ENCODE measurements at places on chromosomes 2 and 18.

- DNase-seq, result no peak
These were observed 359.9 kb downstream of the ARHGAP15 start for GRCh38 chr2:143489145-143489544.

- DNase-seq, result no peak
These were observed 173.5 kb downstream of the ACTR3 start for GRCh38 chr2:114063346-114063745.

DNA sequence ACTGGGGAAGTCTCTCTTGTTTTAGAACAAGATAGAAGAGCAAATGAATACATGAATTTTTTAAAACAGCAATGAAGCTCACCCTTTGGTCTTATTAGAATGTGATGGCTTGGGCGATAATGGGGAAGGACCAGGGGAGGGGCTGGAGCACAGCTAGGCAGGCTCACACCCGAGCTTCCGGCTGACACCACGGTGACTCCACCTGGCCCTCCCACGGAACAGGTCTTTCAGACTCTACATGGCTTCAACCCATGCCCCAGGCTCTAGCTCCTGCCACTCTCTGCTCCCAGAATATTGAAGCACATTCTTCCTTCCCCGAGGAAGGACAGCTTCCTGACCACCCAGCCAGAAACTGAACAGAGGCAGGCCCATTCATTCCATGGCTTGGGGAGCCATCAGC, 127.5 kb upstream of the AGAP1 start:
- DNase-seq, result no peak

GRCh38 chr2:45004562-45005191, 4.6 kb downstream of the SIX2 start:
- DNase-seq, result no peak

GRCh38 chr2:34724107-34724506, 1125.0 kb upstream of the FAM98A start:
- no peak for DNase-seq

DNA sequence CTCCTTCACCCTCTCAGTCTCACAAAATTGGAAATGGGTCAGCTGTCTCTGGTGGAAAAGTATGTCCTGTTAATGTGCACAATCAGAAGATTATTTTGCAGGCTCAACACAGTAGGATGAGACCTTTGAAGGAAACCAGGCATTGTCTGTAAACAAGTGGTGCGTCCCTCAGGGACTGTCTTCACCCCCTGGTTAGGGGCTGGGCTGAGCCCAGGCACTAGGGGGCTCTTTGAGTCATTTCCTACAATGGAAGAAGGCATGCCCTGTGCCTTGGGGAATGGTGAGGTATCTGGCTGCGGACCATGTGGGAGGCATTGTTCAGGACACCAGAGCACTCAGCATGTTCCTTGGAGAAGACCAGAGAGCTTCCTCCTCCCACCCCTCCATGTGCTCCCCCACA, 26.8 kb downstream of the PKDCC start:
- DNase-seq, result no peak

GRCh38 chr2:74703373-74703772, 49.3 kb downstream of the SEMA4F start:
- DNase-seq, result no peak

DNA sequence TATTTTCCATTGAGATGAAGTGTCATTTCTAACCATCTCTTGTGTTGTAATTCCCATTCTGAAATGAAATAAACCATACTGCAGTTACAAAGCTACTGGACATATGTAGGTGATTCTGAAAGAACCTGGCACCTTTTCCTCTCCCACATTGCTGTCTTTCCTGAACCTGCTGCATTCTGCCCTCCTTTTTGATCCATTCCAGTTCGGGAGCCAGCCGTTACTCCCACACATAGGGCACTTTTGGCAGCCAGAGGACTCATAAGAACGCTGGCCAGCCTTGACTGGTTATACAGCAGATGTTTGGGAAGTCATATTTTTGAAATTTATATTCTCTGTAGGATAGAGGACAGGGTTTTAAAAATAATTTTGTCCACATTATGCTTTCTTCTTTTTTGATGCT, 369.8 kb upstream of the CDH7 start:
- DNase-seq, result no peak

DNA sequence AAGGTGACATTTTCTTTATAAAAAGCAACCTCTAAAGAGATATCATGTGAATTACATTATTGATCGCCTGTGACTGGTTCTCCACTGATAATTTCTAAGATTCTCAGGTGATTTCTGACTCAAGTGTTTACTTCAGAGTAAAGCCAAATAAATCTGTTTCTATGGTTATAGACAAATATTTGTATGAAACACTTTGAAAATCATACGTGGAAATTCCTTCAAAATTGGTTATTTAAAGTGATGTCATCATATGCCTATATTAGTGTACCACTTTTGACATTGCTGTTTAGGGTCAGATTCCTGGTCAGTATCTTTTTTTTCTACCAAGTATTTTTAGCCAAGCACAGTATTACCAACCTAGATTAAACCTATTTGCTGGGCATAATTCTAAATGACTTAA, 881.3 kb upstream of the FAM98A start:
- no peak for DNase-seq

GRCh38 chr2:234858145-234858544, 93.7 kb upstream of the SH3BP4 start:
- DNase-seq, result no peak

DNA sequence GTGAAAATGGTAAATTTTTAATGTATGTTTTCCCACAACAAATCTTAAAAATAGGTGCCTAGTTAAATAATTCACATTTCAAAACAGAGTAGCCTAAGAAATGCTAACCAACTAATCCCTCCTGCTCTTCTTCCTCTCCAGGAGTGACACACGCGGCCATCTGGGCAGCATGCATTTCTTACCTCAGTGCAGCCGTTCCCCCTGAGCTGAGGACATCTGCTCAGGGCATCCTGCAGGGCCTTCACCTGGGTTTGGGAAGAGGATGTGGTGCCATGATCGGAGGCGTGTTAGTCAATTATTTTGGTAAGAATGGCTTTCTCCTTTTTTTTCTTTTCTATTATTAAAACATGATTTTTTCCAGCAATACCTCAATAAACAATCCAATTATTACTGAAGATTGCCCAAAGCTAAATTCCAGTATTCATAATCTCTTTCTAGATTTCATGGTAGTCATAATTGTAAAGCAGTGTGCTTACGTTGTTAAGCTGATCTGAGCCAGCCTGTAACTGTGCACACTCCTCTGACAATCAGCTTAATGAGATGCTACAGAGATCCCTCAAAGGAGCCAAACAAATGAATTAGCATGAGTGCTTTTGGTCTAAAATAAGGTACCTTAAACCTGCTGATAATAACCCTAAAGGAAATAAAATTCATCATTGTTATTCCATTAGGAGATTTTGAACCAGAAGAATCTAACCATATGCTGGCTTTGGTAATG, 45.8 kb downstream of the NEMP2 start:
- no peak for DNase-seq

DNA sequence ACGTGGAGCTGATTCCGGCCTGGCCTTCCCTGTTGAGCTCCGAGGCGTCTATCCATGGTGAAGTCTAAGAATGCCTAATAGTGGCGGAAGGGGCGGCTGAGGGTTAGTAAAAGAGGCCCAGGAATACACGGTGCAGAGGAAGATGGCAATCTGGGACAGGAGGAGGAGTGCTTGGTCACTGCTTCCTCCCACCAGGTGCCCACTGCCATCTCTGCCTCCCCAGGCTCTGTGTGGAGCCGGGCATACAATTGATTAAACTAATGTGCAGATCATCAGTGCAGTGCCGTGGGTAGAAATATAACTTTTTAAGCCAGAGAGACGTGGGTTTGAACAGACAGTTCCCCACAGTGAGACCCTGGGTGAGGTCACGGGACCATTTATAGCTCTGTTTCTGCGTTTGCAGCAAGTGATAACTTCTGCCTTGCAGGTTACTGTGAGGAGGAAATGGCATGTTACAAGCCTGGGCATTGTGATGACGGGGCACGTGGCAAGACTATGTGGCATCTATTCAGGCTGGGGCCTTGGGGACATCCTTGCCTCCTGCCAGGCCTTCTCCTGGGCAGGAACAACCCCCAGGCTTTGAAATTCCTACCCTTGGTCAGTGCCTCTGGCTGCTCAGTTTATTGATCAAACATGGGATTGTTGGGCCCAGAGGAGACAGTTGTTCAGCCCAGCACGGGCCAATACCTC, 204.9 kb downstream of the ASB1 start:
- DNase-seq, result no peak

DNA sequence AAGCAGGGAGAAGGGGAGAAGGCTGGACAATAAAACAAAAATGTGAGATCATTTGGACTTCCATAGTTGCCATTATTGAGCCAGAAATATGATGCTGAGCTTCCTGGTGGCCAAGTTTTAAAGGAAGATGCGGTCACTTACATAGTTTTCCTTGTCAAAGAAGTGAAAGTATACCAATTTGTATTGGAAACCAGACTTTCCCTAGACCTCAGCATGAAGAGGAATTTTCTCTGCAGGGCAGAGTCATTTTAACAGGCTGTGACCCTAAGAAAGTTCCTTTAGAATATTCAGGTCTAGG, 111.0 kb downstream of the GATA6 start:
- no peak for DNase-seq

GRCh38 chr2:68189991-68190784, 32.5 kb downstream of the PNO1 start:
- no peak for DNase-seq

- DNase-seq, result no peak
These were observed 559.9 kb upstream of the MEX3C start for GRCh38 chr18:51757255-51757924.

DNA sequence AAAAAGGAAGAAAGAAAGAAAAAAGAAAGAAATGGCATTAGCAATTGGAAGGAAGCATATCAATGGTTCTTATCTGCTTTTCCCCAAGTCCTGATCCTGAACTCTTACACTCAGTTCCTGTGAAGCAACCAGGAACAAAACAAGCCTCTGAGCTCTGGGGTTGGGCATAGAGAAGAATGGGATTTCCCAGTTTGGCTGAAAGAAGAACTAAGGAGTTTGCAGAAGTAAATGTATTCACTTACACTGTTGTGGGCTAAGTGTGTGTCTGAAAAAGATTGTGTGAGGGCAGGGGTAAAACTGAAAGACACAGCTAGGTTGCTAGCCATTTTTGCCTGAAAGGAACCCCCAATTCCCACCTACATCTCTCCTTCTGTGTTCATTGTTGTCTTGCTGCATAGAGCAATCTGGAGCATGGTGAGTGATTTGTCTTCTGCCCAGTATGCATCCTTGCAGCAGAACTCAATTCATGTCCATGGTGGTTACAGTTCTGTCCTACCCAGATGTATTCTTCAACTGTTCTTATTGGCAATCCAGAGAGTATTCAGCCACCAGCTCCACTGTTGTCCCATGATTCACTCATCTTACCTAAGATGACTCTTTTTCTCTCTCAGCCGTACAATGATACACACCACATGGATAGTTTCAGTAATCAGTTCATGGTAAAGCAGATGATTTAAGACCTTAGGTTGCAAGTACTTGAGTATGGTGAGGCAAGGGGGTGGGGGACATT, 348.7 kb downstream of the ARHGAP15 start:
- no peak for DNase-seq

DNA sequence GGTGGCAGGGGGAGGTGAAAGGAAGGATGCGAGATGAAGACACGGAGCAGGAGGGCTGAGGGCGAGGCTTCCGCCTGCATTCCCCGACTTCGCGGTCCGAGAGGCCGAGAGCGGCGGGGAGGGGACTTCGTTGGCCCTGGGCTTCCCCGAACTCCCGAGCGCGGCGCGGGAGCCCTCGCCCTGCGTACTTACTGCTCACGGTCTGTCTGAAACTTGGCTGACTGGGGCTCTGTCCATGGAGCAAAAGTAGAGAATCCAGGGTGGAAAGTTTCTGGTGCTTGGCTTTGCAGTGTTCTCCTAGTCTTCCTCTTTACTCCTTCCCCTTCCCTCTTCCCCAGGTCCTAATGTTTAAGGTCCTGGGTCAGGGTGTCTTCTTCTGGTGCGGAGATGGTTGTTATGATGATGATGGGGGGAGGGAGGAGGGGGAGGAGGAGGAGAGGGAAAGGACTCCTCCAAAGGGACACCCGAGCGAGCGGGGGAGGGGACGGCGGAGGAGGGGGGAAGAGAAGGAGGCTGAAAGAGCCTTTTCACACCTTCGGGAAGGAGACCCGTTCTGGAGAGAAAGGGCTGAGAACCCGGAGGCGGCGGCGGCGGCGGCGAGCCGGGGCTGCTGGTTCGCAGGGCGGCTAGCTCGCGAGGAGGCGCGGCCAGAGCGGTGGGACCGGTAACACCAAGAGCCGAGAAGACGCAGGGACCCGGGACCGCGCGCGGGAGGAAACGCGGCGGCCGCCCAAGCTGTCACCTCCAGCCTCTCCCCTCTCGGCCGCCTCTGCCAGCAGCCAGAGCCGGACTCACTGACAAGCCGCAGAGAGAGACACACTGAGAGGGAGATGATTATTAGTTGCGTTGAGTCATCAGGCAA, at the start of gene SATB2:
TSS of gene SATB2 (minus strand) at position 793 of the 862 bp plus-strand sequence. CDS start 1,902 bp downstream, outside the sequence.
- no peak for DNase-seq

DNA sequence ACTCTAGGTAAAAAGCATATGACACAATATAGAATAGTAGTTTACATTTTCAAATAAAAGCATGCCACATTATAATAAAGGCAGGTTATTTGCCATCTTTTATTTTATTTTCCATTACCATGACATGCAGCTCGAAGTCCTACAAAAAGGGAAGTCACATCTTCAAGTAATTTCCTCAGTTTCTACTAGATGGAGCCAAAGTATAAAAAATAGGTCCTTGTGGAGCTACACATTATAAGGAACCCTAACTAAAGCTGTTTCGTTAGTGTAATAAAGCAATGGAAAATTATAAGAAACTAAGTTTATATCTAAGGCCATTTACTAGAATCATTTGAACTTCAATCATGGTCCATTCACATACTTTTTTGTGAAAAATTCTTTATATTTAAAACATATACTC, 674.5 kb downstream of the KCNJ3 start:
- DNase-seq, result no peak

DNA sequence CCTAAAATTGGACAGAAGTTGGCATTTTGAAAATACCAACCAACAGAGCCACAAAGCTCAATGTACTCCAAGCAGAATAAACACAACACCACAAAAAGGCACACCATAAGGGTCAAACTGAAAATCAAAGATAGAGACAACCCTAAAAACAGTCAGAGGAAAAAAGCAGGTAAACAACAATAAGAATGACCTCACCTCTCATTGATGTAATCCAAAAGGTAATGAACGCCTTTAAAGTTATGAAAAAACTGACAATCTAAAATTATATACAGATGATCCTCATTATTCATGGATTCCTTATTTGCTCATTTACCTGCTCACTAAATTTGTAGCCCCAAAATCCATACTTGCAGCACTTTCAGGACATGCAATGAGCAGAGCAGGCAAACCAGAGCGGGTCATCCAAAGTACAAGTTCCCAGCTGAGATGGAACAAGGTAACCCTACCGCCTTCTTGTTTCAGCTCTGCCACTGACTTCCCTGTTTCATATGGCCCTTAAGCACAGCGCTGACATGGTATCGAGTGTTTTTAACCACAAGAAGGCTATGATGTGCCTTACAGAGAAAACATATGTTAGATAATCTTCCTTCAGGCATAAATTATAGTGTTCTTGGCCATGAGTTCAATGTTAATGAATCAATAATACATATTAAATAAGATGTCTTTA, 17.0 kb downstream of the RTN4 start:
- no peak for DNase-seq

DNA sequence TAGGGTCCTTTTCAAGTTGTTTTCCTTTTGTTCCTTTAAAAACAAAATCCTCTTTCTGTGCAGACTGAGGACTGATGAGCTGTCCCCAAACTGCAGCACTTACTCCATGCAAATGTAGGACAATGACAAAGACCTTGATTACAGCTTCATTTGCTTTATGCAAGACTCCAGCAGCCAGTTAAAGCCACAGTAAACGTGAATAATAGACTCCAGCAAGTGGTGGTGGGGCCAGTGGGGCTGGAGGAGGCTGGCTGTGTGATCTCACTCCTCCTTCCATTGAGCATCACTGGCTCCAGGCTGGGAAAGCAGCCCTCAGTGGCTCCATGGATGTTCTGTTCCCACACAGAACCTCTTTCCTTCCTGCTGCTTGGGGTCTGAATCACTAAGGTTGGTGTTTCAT, 306.0 kb upstream of the CELF4 start:
- no peak for DNase-seq
